ENCODE measurements at places on chromosomes 2 and 18.

- no peak for DNase-seq
Measured at GRCh38 chr18:50051288-50051687, 143.7 kb downstream of the MYO5B start.

DNA sequence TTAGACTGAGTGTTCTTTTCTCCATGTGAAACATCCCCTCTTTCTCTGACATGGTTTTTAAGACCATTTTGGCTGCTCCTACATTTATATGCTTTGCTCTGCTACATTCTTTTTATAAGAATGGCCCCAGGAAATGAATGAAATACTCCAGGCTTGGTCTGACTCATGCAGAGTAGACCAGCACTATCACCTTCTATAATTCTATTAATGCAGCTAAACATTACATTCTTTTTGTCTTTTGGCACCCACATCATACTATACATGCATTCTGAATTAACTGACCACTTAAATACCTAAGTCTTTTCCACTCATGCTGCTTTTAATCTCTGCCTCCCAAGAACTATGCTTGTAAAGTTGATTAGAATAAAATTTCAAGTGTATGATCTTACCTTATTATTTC is 94.1 kb downstream of the AAK1 start:
- DNase-seq, result no peak

- no peak for DNase-seq
Measured at GRCh38 chr2:68853915-68854314, 17.3 kb downstream of the BMP10 start.

GRCh38 chr2:3470166-3470651 is 49.1 kb downstream of the ADI1 start:
- DNase-seq, result no peak

GRCh38 chr2:173874003-173874893 is 90.9 kb downstream of the SP3 start:
- no peak for DNase-seq

GRCh38 chr2:107461301-107461700 is 365.4 kb upstream of the RGPD4 start:
- no peak for DNase-seq

DNA sequence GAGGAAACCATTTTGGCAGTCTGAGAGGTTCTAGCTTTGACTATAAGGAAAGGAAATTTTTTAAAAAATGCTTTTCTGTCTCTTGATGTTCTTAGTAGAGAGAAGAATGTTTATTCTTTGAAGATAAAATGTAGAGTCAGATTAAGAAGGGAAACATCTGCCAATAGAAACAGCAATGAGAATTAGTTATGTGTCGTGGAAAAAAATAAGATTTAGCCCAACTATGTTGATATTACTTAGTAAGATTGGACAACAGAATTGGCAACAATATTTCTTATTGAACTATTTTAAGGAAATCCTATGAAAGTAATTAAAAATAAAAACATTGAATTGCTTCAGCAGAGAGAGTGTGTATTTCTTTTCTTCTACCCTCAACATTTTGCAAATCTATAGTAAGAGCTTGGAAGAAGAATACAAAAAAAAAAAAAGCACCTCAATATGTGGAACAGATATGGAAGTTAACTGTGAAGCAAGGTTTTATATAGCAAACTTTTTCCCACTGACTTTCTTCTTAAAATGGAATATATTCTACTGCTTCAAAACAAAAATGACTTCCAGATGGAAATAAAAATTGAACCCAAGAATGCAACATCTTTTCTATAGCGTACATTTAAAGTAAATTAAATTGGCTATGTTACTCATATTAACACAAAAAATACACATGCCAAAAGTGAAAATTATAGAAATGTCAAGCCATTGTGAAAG is 177.9 kb downstream of the FAM124B start:
- DNase-seq, result no peak

DNA sequence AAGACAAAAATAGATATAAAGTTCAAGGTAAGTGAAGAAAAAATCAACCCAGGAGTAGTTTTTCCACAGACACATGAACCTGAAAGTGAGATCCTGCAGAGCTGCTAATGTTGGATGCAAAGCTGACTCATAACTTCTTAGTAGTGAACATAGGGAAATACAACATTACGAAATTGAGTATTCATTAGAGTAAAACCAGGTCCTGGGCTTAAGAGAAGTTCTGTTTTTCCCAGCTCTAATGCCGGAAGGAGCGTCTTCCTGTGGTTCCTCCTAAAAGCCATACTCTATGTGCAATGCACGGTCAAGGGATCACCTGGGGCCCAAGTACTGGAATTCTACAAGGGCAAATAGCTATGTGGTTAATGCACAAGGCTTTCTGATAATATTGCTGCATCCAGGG is 141.7 kb downstream of the RBMS1 start:
- no peak for DNase-seq

DNA sequence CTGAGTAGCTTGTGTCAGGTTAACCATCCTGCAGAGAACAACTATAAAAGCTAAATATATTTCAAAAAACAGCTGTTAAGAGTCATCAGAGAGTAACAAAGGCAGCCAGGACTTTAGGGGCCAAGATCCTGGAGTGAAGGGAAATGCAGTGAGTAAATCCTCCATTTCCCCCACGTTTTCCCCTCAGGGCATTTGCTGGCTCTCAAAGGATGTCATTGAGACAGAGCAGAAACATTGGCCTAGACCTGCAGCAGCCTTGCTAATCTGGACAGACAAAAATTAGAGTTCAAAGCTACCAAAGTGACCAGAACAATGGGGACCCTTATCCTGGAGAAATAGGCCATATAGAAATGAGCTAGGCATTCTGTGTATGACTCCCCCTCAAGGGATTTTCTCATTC is 21.1 kb upstream of the KLHL29 start:
- DNase-seq, result no peak

GRCh38 chr18:56955490-56955889 is 191.4 kb upstream of the BOD1L2 start:
- no peak for DNase-seq

DNA sequence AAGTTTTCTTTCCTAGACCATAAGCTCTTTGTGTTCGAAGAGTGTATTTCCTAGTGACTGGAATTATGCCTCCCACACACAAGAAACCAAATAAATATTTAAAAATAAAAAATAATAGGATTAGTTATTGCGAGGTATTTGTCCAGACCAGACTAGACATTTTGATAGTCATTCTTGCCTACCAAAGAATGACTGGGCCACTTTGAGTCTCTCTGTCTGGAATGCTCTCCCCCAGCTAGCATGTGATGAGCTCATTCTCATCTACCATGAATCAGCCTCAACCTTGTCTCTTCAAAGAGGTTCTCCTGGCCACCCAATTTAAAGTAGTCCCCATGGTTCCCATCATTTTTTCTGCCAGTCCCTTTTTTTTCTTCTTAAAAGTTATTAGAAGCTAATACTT is 13.9 kb upstream of the DSC1 start:
- no peak for DNase-seq

DNA sequence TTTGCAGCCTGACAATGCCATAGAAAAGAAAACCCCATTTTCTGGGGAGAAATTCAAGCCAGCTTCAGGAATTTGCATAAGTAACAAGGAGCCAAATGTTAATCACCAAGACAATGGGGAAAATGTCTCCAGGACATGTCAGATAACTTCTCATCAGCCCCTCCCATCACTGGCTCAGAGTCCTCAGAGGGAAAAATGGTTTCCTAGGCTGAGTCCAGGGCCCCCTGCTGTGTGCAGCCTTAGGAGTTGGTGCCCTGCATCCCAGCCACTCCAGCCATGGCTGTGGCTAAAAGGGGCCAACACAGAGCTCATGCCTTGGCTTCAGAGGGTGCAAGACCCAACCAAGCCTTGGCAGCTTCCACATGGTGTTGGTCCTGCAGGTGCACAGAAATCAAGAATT is 63.7 kb upstream of the FANCL start:
- no peak for DNase-seq

DNA sequence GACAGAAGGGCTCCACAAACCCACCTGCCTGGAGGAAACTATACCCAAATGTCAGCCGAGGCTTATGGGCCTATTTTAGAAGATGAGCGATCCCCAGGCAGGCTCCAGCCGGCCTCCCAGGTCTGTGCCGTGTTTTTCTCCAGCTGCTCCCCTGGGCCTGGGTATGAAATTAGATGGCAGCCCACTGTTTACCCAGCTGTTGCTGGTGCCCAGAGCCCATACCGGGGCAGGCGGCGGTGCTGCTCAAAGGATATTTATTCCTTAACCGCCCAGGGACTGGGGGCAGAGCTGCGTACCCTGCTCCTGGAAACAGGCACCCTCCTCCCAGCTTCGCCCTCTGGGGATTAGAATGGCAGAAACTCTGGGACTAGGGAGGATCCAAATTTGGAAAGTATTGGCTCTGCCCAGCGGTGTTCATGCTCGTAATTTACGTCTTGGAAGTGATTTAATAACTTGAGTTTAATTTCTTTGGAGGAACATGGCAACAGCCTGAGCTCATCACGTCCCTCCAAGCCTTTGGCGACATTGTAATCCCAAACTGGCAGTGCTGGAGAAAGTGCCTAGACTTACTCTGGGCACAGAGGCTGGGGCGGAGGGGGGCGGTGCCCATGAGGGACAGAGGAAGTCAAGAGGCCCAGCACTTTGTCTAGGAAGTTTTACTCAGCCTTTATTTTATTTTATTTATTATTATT is 199.2 kb downstream of the KLHL29 start:
- DNase-seq, result no peak

GRCh38 chr2:80040226-80040625 is 264.3 kb downstream of the LRRTM1 start:
- no peak for DNase-seq

DNA sequence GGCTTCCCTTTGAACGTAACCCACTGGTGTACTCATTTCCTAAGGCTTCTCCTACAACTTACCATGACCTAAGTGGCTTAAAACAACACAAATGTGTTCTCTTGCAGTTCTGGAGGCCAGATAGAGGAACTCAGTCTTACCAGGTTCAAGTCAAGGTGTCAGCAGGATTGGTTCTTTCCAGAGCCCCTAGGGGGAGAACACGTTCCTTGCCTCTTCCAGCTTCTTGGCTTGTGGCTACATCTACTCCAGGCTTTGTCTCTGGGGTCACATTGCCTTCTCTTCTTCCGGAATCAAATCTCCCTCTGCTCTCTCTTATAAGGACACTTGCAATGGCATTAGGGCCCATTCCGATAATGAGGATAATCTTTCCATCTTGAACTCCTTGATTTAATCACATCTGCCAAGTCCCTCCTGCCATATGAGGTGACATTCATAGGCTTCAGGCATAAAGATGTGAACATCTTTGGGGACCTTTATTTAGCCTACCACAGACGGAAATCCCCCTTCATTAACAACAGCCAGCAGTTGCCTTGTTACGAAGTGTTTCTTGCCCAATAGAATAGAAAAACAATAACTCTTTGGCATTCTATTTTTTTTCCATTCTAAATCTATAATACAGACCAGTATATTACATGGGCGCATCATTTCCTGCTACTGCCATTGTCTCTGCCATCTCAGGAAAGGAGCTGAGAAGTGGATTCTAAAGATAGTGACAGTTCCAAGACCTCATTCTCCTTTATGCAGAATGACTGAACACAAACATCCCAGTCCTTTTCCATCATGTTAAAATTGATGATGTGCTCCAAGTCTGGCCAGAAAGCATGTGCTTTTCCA is 362.0 kb downstream of the ZNF521 start:
- DNase-seq, result no peak

- DNase-seq, result no peak
Measured at GRCh38 chr18:70228536-70228935, 23.0 kb upstream of the RTTN start.

DNA sequence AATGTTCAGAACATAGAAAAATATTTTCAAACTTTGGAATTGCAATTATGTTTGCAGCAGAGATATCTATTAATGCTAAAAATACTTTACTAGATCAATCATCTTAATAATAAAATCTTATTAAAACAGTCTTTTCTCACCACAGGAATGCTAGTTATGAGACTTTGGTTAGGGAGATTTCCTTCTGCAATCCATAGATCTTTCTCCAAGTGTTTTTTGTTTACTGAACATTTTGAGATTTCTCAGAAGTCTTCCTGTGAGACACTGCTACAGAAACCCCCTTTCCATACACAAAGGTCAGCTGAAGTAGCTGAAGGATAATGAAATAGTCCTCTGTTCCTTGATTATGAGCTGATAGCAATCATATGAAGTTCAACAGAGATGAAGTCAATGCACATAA is 59.4 kb upstream of the RAPH1 start:
- DNase-seq, result no peak

GRCh38 chr2:224208007-224208406 is 168.9 kb upstream of the SERPINE2 start:
- no peak for DNase-seq

DNA sequence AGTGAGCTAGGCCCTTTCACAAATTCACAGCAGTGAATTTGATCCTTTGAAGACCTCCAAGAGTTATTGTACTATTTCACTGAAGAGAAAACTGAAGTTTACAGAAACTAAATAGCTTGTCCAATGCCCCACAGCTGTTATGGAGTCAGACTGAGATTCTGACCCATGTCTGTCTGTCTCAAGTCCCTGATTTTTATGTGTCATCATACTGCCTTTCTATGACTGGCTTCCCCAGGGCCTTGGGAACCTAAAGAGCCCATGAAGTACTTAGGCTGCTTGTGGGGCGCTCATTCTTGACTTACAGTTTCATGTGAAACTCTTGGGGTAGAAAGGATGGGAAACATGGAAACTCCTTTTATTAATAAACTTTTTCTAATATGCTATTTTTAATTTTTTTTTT is 107.7 kb downstream of the ATL2 start:
- no peak for DNase-seq

GRCh38 chr2:217316743-217317142 is 456.9 kb upstream of the TNP1 start:
- DNase-seq, result no peak

DNA sequence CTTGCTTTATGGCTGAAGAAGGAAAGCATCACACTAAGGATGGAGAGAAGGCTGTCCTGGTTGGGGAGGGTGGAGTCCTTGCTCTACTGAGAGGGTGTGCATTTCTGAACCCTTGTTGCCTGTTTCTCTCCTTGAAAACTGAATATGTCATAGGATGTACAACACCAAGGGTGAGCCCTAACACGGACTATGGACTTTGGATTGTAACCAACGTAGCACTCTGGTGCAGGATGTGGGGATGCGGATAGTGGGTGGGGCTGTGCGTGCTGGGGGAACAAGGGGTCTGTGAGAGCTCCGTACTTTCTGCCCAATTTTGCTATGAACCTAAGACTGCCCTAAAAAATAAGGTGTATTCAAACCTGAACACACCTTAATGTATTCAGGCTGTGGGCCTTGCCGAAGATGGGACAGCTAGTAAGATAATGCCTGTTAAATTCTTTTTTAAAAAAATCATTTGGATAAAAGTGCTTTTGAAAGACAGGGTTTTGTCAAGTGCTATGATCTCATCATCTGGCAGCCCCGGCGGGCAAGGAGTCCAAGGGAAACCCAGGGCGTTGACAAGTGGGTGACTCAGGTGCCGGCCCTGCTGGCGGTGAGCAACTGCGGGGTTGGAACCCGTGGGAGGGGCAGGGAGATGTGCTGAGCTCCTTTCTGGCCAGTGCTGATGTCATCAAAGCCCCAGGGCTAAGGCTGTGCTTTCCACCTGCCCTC is 54.0 kb downstream of the GATA6 start:
- DNase-seq, result no peak

DNA sequence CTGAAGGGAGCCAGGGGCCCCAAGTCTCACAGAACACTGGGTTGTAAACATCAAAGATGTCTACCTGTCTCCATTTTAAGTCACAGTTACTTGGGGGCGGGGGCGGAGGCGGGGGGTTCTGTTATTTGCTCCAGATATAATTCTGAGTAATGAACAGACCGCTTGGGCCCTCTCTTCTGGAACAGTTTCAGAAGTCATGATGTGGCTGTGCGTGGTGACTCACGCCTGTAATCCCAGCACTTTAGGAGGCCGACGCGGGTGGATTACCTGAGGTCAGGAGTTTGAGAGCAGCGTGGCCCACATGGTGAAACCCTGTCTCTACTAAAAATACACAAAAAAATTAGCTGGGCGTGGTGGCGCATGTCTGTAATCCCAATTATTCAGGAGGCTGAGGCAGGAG is 157.9 kb upstream of the APCDD1 start:
- DNase-seq, result no peak

Measured in stimulated activated CD8-positive, alpha-beta memory T cell treated with anti-CD3 and anti-CD28 coated beads, Interleukin-7, amount 100 ng/mL, for 24 hours (primary cell).